ENCODE measurements at places on chromosomes 4 and X.
A peak's percentile ranks its signal among the peaks of the same experiment; 100 is the strongest.

DNA sequence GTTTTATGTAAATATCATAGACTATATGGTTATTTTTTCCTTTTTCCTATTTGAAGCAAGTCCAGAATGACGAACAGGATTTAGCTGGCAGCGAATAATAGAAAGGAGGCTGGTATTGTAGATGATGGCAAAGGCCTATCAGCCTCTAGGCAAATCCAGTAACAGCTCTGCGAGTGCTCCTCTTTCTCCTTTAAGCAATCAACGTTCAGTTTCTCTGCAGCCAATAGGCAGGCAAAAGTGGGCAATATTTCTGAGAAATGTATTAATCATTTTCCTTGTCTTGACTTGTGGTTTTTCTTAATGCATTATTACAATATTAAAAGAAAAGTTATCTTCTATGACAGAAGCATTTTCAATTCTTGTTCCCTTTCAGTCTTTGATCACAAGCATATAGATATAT lies 183.3 kb downstream of the SH3KBP1 start:
- DNase-seq = no peak

GRCh38 chrX:154436374-154436982 lies 476 bp upstream of the GDI1 start:
- DNase-seq = peak; percentile 22

DNA sequence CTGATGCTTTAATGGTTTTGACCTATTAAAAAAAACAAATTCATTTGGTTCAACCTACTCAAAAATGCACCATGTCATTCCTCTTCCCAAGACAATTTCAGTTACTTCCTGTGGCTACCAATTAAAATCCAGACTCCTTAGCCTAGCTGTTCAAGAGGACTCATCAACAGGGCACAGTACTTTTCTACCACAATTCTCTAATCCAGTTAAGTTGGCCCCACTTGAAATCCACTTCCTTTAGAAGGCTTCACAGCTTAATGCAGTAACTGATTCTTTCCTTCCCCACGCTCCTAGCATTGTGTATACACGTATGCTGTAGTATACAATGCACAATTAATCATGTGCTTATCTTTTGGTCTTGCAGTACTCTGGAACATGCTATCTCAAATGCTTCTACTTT lies 129.8 kb downstream of the UGT8 start:
- no peak for DNase-seq

GRCh38 chr4:70808151-70808550 lies 31.5 kb downstream of the GRSF1 start:
- DNase-seq = no peak

GRCh38 chr4:53734584-53735353 lies 143.5 kb upstream of the LNX1 start:
- DNase-seq = no peak

- no peak for DNase-seq
Measured at GRCh38 chrX:12026481-12026880, 111.8 kb upstream of the FRMPD4 start.

DNA sequence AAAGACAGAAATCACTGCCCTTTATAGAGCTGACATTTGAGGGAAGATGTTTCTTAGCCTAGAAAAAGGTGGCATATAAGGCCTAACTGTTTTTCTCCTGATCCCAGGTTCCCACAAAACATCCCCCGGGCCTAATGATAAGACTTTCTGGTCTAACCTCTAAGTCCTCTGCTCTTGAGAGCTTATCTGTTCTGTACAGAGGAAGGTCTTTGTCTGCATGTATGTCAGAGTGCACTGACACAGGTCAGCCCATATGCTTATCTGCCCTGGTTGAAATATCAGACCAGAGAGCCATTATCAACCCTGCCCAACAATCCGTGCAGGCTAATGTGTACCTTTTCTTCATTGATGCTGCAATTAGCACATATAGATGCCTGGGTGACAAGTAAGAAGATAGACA lies 76.2 kb downstream of the ARHGEF9 start:
- no peak for DNase-seq

DNA sequence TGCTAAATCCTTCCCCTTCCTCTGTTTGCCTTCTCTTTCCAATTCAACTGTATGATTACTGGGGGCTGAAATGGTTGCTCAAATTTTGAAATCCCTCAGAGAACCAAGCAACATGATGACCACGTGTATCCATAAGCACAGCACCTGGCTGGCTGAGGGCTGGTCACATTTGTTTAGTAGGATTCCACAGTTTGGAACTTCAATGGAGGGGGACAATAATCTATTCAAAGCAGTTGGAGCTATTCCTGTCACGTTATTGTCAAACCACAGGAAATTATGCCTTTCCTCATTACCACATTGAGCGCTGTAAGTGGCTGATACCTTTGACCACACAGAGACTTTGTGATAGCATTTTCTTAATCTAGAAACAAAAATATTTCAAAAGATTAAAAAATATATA lies 7.0 kb downstream of the TMSB4X start:
- no peak for DNase-seq

DNA sequence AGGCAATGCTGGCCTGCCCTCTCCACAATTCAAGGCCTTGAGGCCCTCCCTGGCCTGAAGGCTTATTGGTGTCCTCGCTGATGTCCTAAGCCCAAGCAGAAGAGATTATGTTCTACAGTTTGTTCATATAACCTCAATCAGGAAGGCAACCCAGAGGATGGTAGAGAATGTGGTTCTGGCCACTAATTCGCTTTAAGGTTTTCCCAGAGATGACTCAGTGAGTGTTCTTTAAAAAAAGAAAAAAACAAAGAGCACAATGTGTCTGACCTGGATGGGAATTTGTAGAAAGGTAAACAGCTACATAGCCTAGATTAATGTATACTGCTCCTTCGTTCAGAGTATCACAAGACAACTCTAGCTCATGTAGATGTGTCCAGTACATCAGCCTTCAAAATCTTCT lies 66.0 kb downstream of the MANBA start:
- no peak for DNase-seq

DNA sequence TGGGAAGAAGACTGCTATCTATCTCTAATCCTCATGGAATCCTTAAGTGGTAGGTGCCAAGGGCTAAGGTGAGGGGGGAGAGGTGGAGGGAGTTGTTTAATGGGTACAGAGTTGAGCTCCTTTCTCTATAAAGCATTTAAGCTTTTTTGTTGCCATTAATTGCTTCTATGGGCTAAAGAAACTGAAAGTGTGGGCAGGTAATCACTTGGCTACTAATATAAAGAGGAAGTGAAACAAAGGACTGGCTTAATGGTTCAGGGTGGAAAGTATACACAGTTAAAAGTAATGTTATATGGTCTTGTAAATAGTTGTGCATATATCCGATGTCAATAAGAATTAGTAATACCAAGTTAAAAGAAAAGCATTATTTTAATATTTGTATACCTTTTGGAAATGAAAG lies 83.9 kb downstream of the POLA1 start:
- no peak for DNase-seq

GRCh38 chr4:174377613-174378012 lies 93.9 kb downstream of the CEP44 start:
- DNase-seq = no peak

DNA sequence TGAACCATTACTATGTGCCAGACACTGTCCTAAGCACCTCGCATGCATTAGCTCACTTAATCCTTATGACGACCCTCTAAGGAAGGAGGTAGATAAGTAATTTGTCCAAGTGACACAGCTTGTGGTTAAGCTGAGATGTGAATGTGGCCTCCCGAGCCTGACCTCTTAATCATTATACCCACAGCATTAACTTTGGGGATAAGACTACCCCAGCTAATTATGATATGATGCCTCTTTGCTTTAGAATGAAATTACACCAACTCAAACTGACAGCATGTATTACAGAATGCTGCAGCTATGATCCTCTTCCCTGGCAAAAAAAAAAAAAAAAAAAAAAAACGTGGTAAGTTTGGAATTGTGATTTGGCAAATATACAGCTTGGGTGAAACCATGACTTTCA lies 53.5 kb downstream of the APBB2 start:
- DNase-seq = no peak

DNA sequence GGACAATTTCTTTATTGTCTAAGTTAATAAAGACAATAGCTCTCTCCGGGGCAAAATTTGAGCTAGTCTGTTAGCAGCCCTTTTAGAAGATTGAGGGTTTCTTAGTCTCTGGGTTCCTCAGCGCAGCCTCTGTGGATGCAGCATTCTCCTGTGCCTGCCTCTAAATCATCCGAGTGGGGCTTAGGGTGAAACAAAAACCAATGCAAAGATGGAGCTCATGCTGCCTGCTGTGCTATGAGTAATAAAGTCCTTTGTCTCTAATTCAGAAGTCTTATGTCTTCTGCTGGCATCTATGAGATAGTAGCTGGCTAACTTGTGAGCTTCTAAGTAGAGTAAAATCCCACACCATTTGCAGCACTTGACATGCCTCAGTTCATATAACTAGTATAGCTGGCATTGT lies 67.9 kb downstream of the ANKRD50 start:
- DNase-seq = no peak

DNA sequence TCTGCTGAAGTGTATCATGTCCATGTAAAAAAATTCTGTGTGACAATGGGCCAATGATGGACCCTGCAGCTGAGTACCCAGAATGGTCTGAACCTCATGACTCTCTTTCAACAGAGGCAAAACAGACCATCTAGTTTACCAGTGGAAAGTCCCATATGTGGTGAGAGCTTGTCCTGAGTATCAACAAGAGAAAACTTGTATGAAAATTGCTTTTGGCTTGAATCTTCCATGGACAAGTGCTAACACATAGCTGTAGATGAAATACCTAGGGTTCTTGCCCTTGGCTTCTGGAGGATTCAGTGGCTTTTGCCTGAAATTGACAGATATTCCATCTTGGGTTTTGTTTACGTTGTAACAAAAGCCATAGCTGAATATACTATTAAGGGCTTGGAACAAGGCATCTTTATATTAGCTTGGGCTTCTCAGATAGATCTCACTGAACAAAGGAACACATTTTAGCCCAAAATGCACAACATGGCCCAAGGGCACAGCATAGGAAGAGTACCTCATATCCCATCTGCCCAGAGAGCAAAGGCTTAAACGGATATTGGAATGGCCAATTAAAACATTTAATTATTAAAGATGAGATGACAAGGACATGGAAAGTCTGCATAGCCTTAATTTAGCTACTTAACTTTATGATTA lies 128.5 kb upstream of the HPGD start:
- no peak for DNase-seq

- no peak for DNase-seq
Measured at GRCh38 chr4:77268108-77268507, 111.1 kb downstream of the CCNG2 start.

DNA sequence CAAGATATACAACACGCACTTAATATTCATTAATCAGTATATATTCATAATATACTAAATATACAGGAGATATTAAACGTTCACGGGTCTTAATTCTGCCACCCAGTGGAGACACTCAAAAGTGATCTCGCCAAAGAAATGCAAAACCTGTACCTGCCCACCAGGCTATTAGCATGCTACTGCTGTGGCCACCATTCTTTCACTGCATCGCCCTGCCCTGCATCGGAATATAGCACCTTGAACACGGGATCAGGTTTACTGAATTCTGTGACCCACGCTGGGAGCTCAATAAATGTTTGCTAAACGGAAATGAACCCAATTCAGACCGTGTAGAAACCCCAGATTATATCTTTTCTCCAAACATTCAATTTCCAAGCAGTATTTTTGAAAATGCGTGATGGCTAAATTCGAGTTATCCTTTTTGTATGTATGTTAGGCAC lies 840 bp upstream of the CLCN3 start:
- DNase-seq = peak; percentile 41

- no peak for DNase-seq
Measured at GRCh38 chr4:2436301-2436700, 17.5 kb downstream of the CFAP99 start.

DNA sequence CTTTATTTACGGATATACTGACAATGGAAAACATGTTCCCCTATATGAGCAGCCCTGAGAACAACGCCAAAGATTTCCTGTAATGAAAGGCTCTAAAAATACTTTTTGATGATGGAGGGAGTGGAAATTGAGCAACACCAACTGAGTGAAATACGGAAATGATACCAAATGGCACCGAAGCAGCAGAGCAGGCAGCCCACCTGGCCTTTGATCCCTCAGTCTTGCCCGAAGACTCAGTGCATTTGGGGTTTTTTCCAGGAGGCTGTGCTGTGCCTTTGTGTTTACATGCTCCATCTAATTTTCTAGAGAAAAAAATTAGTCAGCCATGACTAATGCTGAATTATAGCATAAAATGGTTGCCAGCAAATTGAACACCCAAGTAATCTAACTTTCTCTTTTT lies 169.9 kb upstream of the RBPJ start:
- DNase-seq = no peak

DNA sequence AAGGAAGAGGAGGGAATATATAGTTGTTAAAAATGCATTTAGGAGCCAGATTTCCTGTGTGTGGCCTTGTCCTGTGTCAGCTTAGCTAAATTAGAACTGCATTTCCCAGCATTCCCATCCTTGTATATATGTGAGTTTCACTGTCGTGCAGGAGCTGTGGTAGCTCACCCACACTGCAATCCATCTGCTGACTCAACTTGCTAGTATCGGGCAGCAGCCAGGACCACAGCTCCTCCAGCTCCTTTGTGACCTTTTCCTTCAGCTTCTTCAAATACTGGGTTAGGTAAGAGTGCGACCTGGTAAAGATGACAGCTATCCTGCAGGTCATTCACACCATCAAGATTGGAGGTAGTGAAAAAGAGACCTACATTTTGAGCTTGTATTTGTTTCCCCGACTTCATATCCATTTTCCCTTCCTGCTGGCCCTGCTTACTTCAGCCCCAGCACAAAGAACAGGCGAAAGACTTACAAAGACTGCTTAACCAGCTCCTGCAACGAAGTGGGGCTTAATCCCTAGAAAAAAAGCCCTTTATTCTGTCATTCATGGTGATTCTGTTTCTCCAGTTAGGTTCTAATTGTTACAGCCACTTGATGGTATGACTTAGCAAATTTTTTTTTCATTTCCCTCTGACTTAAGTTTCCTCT lies 11.4 kb downstream of the ASIC5 start:
- DNase-seq = no peak

DNA sequence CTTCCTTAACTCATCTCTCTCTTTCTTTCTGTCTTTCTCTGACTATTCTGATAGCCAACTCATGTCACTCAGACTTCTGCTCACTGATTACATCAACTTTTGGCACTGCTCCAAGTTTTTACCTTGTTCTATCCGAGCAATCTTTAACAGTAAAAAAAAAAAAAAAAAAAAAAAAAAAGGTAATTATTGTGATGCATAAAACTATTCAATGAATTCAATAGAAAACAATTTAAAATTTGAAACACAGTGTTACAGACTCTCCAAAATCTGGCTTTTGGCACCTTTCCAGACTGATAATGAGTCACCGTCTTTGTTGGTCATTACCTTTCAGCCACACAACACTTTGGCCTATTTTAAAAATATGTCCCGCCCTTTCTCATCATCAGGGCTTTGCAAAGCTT lies 229.5 kb downstream of the GALNTL6 start:
- peak; percentile 69 for DNase-seq

DNA sequence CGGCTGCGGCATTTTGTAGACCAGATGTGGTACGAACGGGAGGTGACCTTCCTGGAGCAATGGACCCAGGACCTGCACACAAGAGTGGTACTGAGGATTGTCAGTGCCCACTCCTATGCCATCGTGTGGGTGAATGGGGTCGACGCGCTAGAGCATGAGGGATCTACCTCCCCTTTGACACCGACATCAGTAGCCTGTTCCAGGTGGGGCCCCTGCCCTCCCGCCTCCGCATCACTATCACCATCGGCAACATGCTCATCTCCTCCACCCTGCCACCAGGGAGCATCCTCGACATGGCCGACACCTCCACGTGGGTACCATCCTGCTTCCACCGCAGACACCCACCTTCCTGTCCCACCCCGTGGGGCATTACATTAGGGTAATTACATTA lies 46.2 kb downstream of the SMARCA5 start:
- DNase-seq = peak; percentile 35
